ENCODE measurements at places on chromosomes 13 and 19.

- peak; percentile 73 for DNase-seq
These were observed 14.9 kb downstream of the ONECUT3 start for GRCh38 chr19:1768248-1768647.

DNA sequence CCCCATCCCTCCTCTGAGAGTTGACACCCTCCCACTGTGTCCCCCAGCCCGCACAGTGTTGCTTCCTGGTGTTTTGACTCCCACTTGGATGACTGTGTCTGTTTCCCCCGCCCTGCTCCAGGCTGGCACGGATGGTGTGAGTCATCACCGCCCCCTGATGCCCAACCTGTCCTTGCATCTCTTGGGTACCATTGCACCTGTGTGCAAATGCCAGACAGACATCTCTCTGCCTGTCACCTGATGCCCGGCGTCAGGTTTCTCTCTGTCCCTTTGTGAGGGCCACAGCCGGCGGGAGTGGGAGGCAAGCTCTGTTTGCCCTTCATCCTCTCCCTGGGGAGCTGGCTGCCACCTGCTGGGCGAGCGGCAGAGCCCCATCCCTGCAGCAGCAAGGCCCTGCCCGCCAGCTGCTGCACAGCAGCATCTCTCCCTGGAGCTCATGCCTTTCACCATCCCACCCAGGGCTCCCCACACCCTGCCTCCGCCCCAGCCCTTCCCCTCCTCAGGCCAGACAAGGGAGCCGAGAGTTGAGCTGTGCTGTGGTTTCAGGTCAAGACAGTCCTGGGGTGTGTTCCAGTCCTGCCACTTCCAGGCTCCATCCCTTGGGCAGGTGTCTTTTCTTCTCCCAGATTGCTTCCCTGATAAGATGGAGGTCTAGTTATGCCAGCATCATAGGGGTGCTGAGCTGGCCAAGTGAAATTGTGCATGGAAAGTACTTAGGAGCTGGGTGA, 29.7 kb downstream of the NKPD1 start:
- no peak for DNase-seq

- no peak for DNase-seq
These were observed 218.8 kb downstream of the FGF9 start for GRCh38 chr13:21889651-21890050.

DNA sequence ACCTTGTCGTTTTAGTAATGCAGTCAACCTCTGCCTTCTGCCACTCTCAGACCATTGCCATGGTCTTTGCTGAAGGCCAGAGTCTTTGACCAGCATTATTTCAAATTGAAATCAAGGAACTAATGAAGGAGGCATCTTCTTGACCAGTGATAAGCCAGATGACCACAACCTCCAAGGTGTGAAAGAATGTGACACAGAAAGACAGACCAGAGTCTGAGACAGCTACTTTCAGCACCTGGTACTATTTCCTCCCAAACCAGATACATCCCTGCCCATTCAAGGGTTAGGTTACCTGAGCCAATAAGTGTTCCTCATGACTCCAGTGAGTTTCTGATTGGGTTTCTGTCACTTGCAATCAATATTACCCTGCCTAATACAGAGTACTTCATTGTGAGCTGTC, 20.3 kb upstream of the RNASEH2B start:
- DNase-seq: no peak

DNA sequence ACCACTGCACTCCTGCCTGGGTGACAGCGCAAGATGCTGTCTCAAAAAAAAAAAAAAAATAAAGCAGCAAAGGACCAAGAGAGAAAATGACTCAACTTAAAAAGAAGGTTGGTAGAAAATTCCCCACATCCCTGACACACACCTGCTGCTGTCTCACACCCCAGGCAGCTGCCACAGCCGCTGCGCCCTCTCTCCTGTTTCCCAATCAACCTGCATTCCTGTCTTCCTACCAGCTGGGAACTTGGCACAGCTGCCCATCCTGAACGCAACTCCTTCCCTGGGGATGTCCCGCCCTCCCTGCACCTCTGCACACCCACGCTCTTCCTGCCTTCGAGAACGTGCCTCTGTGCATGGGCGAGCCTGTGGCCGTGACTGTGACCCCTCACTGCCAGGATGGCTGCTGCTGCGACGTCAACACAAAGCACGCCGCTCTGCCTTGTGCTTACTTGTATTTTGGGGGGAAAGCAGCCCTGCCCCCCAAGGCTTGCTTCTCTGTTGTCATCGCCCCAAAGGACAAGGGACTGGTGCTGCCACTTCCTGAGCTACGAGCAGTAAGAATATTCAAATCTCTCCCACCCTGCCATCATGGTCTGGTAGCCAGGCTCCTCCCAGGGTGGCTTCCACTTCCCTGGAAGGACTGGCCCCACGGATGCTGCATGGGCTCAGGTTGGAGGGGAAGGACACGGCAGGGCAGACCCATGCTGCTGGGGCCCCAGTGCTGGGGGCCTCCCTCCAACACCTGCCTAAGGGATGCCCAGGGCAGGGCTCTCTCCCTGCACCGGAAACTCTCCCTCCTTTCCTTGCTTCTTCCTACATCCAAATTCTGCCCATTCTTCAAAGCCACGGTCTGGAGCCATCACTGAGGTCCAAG, 20.7 kb downstream of the SH3GL1 start:
- DNase-seq: no peak

GRCh38 chr19:18366021-18366435, 19.9 kb upstream of the GDF15 start:
- DNase-seq: no peak

DNA sequence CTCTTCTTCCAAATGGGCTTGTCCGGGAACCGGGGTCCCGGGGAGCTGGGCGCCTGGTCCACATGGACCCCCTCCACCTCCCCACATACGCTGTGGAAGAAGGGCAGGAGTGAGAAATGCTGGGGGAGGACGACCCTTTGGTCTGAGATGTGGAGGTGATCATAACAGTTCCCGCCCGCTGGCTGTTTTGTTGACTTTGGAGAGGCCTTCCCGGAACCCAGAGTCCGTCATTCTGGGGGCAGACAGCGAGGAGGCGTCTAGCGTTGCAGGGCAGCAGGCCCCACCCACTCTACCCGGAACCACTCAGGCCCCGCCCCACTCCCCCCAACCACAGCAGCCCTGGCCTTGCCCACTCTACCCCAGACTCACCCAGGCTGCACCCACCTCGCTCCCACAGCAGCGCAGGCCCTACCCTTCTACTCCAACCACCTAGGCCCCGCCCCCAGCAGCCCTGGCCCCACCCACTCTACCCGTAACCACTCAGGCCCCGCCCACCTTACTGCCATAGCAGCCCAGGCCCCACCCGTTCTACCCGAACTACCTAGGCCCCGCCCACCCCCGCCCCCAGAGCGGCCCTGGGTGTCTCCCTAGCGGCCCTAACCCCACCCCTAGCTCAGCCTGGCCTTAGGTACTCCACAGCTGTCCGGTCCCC, 7.1 kb downstream of the GPR108 start:
- DNase-seq: no peak

- DNase-seq: no peak
These were observed 25.8 kb downstream of the ABCC4 start for GRCh38 chr13:95275322-95276036.

DNA sequence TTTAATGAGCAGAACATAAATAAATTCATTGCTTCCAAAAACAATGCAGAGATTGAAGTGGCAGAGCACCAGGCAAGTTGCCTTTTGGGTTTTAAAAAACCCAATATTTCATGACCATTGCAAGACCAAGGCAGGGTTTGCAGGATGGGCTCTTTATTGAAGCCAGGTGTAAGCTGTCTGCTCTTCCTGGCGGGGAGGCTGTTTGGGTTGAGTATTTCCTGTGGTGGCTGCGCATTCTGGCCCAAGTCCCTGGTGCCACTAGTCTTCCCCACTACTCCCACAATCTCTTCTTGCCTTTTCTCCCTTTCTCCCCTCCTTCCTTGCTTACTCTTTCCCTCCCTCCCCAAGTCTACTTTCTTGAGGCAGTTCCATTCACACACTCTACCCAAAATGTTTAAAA, 116.4 kb downstream of the AKAP11 start:
- no peak for DNase-seq

DNA sequence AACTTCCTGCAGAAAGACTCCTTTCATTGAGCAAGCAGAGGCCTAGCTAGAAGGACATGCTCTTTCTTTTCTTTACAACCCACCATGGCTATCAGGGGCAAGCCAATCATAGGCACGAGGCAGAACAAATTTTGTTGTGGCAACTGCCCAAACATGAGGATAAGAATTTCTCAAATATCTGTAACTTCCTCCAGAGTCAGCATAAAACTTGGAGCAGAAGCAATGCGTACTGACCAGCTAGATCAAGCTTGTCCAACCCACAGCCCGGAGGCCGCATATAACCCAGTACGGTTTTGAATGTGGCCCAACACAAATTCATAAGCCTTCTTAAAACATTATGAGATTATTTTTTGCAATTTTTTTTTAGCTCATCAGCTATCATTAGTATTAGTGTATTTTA, 87.0 kb upstream of the SOX21 start:
- no peak for DNase-seq

- peak; percentile 45 for DNase-seq
These were observed 22.4 kb upstream of the ARHGEF18 start for GRCh38 chr19:7326105-7326877.

GRCh38 chr19:47469363-47469700, 2.4 kb downstream of the SLC8A2 start:
- DNase-seq: no peak

DNA sequence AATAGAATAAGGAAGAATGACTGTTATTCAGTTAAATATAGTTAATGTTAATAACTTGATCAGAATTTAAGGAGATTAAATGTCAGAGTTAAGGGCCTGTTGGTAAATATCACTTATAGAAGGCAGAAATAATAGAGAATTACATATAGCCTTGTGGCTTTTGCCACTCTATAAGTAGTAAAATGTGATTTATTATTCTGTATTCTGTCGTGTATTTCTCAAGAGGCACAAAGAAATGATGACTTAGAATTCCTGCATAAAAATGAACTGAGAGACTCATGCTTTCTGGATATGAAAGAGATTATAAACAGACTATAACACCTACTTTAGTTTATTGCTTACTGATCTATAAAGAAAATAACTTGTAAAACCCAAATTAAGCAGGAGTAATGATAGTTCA, 40.1 kb downstream of the GPC6 start:
- no peak for DNase-seq

GRCh38 chr13:98297051-98297450, 120.0 kb upstream of the RNF113B start:
- no peak for DNase-seq

GRCh38 chr19:7899751-7900378, 3.8 kb upstream of the MAP2K7 start:
- no peak for DNase-seq

GRCh38 chr19:19368087-19368486, 37.4 kb upstream of the GATAD2A start:
- no peak for DNase-seq

- no peak for DNase-seq
These were observed 18.9 kb upstream of the BCL3 start for GRCh38 chr19:44729516-44730033.

GRCh38 chr19:18282021-18282787, 782 bp upstream of the JUND start:
- DNase-seq: peak; percentile 86

- no peak for DNase-seq
These were observed 211.3 kb upstream of the RFC3 start for GRCh38 chr13:33606692-33607091.

- DNase-seq: no peak
These were observed 12.5 kb downstream of the ARRDC2 start for GRCh38 chr19:18020212-18021085.

DNA sequence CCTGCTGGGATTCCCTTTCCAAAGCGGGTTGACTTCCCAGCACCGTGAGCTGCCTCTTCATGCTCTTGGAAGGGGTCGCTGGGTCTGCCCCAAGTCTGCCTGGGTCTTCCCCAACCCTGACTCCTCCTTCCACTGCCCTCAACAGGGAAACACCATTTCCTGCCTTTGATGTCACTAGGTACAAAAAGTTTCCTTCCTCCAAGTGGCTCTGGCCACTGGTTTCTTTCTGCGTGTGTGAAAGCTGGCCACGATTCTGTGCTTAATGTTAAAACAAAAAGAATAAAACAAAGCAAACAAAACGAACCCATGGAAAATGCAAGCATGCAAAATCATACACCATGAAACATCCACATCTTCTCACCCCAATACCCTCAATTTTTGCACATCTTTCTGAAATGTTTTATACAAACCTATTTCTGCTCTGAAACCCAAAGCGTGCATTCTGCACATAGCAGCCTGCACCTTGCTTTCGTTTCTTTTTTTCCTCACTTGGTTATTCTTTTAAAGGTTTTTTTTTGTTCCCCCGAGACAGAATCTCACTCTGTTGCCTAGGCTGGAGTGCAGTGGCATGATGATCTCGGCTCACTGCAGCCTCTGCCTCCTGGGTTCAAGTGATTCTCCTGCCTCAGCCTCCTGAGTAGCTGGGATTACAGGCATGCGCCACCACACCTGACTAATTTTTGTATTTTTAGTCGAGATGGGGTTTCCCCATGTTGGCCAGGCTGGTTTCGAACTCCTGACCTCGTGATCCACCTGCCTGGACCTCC, 12.5 kb upstream of the TNFSF9 start:
- no peak for DNase-seq

GRCh38 chr19:30896554-30896953, 452.7 kb downstream of the TSHZ3 start:
- DNase-seq: no peak

DNA sequence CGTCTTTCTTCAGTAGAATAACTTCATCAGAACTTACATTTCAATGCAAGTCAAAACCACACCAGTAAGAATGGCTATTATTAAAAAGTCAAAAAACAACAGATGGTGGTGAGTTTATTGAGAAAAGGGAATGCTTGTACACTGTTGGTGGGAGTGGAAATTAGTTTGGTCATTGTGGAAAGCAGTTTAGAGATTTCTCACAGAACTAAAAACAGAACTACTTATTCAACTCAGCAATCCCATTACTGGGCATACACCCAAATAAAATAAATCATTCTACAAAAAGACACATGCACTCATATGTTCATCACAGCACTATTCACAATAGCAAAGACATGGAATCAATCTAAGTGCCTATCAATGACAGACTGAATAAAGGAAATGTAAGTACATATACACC, 231.2 kb downstream of the NHLRC3 start:
- DNase-seq: no peak

GRCh38 chr19:4474514-4475022, 2.5 kb downstream of the HDGFL2 start:
- DNase-seq: no peak

- DNase-seq: peak; percentile 49
These were observed 6.9 kb downstream of the S1PR5 start for GRCh38 chr19:10510301-10510802.

DNA sequence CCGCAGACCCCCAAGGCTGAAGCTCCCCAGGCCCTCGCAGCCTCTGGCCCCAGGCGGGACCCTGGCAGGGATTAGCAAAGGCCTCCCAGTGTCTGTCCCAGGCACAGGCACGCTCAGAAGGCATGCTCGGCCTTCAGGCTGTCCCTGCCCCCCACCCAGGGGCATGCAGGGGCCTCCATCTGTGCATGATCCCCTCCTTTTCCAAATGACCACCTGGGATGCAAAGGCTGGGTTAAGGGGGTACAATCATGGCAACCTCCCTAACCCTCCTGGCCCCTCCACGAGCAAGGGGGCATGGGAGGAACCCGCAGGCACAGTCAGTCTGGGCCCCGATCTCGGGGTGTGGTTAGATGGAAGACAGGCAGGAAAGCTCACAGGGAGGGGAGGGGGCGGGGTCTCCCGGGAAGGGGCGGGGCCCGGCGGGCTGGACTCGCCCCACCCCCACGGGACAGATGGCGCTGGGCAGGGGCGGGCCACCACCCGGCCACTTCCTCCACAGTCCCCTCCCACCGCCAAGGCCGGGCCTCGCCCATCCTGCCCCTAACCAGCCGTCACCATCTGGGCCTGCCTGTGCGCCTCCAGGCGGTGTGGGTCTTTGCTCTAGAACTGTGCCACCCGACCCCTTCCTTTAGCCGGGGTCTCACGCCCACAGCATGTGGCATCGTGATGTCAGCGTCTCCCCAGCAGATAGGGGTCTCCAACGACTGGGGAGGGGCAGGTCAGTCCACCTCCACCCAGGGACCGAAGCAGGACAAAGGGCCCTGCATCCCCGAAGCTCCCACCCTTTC, 7.0 kb upstream of the REXO1 start:
- peak; percentile 86 for DNase-seq

Data from KBM-7 (cell line).